ENCODE measurements at places on chromosomes 16 and 17.

DNA sequence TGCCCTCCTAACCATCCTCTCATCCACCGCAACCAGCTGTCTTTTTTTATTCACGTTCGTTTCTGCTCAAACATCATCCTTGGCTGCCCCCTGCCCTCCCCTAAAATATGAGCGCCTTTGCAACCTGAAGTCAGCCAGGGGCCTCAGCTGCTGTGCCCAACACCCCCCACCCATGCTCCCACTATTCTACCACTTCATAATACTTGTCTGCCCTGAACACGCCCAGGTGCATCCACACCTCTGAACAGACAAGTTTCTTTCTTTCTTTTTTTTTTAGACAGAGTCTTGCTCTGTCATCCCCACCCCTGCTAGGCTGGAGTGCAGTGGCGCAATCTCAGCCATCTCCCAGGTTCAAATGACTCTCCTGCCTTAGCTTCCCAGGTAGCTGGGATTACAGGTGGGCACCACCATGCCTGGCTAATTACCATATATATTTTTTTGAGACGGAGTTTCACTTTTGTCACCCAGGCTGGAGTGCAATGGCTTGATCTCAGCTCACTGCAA is 26.9 kb downstream of the CEP295NL start:
- no peak for DNase-seq

GRCh38 chr17:83155128-83156121 is 76.0 kb downstream of the METRNL start:
- DNase-seq, result peak; percentile 86

- DNase-seq, result no peak
These were observed 159.7 kb downstream of the CEP112 start for GRCh38 chr17:66032082-66032712.

- DNase-seq, result peak; percentile 25
These were observed 350.2 kb downstream of the FOXL1 start for GRCh38 chr16:86928523-86929011.
